Bronchial epithelial cell (primary cell): ENCODE measurements at places on chromosomes 4 and X. TPM values are rescaled to one million over a fixed set of nuclear protein-coding genes. Genes with fewer than 3 reads are reported as not detected.

The PAGE1 gene
- not detected in 2 replicates for total RNA-seq

The SAT1 gene
- total RNA-seq = 1,193 and 1,762 TPM in 2 replicates

The GPRASP1 gene
- total RNA-seq = 0.53 and 1.2 TPM in 2 replicates

The EIF2S3 gene
- total RNA-seq = 247 and 315 TPM in 2 replicates

The CD38 gene
- not detected in 2 replicates for total RNA-seq

The CXorf58 gene
- not detected in 2 replicates for total RNA-seq

The NDST3 gene
- not detected in 2 replicates for total RNA-seq

The ZNF81 gene
- total RNA-seq = 2.4 and 3.8 TPM in 2 replicates

The STEEP1 gene
- total RNA-seq = 48.9 and 55.5 TPM in 2 replicates

The TLR6 gene
- 0.26 and 0.38 TPM in 2 replicates for total RNA-seq

The ARHGEF38 gene
- 0.26 TPM in 1 of 2 replicates, not detected in the other for total RNA-seq

The RTL3 gene
- total RNA-seq = not detected in 2 replicates

The PPEF2 gene
- total RNA-seq = under 0.01 TPM in 1 of 2 replicates, not detected in the other

The MAML3 gene
- total RNA-seq = 0.79 and 3.3 TPM in 2 replicates

The PDCL2 gene
- not detected in 2 replicates for total RNA-seq

The RTL9 gene
- not detected in 2 replicates for total RNA-seq

The NXF2 gene
- total RNA-seq = not detected in 2 replicates

The SSX4 gene
- total RNA-seq = not detected in 2 replicates

The USP26 gene
- not detected in 2 replicates for total RNA-seq

The FANCB gene
- total RNA-seq = 1.2 and 1.8 TPM in 2 replicates

The ADGRG2 gene
- total RNA-seq = 0.13 and 0.26 TPM in 2 replicates

The HMGN5 gene
- 0.38 and 0.53 TPM in 2 replicates for total RNA-seq

The DLG3 gene
- 21.1 and 25.3 TPM in 2 replicates for total RNA-seq

The POLN gene
- total RNA-seq = 1.4 and 1.6 TPM in 2 replicates

The HTN3 gene
- total RNA-seq = not detected in 2 replicates

The MAOA gene
- total RNA-seq = 126 and 137 TPM in 2 replicates

The NWD2 gene
- 0.26 and 1.2 TPM in 2 replicates for total RNA-seq

The CLCN4 gene
- 1.3 and 2.4 TPM in 2 replicates for total RNA-seq

The PLA2G12A gene
- 52.1 and 54.0 TPM in 2 replicates for total RNA-seq

The F8A1 gene
- 0.64 and 0.79 TPM in 2 replicates for total RNA-seq

The GAR1 gene
- total RNA-seq = 6.1 and 6.8 TPM in 2 replicates
